ENCODE measurements at places on chromosomes 12 and 14. TPM values are rescaled to one million over a fixed set of nuclear protein-coding genes. Genes with fewer than 3 reads are reported as not detected.

- peak; percentile 58 for DNase-seq
These were observed 1.2 kb upstream of the TRIM9 start for GRCh38 chr14:51095854-51096823.

DNA sequence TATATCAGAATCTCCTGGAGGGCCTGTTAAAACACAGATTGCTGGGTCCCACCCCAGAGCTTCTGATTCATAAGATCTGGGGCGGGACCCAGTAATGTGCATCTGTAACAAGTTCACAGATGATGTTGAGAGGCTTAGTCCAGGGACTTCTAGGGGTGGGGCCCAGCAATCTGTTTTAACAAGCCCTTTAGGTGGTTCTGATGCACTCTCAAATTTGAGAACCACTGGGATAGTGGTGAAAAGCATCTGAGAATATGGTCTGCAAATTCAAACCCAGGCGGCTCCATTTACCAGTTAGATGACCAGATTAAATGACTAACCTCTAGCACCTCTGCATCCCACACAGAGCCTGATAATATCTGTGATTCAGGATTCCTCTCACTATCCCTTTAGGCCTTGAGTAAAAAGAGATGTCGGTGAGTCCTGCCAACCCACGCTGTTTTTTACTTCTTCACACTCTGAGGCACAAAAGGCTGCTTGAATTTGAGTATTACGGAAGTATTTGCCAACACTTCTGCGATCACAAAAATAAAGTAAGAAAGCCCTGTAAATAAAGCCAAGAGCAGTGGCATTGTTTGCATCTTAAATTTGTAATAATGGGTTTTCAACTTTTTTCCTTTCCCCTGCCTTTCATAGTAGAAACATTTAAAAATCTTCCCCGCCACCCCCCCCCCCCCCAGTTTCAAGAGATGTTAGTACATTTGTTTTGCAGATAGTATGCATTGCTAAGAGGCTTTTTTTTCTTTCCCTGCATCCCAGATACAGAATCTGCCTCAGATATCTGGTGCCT, 1.8 kb upstream of the FRS2 start:
- no peak for DNase-seq

Gene CACNA2D4
- total RNA-seq, result 0.93 TPM

Gene SYNE3
- 4.4 TPM for total RNA-seq

GRCh38 chr14:54782751-54783659, 119.6 kb downstream of the GCH1 start:
- DNase-seq, result no peak

- DNase-seq, result no peak
These were observed 149.4 kb downstream of the SLC38A4 start for GRCh38 chr12:46676396-46676795.

Gene CMTM5
- total RNA-seq, result not detected

Gene ADAM21
- 0.24 TPM for total RNA-seq

Gene HOTAIR
- not detected for total RNA-seq

DNA sequence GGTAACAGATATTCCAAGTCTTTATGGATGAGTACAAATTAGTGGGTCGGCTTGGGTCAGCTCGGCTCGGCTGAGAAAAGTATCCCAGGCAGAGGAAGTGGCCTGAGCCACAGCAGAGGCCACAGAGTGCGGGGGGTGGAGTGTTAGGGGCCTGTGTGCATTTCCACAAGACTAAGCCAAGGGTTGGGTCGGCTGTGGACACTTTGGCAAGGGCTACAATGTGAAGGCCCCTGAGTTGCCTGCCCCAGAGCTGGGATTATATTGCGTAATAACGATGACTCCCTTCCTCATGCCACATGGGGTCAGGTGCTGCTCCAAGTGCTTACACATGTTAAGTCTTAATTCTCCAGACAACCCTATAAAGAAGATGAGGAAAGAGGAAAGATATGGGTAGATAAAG, 11.4 kb downstream of the EVL start:
- peak; percentile 76 for DNase-seq

Gene SYCP3
- total RNA-seq, result 0.28 TPM

Gene CIDEB
- total RNA-seq, result 2.5 TPM

Gene KCNA5
- total RNA-seq, result 1.0 TPM

DNA sequence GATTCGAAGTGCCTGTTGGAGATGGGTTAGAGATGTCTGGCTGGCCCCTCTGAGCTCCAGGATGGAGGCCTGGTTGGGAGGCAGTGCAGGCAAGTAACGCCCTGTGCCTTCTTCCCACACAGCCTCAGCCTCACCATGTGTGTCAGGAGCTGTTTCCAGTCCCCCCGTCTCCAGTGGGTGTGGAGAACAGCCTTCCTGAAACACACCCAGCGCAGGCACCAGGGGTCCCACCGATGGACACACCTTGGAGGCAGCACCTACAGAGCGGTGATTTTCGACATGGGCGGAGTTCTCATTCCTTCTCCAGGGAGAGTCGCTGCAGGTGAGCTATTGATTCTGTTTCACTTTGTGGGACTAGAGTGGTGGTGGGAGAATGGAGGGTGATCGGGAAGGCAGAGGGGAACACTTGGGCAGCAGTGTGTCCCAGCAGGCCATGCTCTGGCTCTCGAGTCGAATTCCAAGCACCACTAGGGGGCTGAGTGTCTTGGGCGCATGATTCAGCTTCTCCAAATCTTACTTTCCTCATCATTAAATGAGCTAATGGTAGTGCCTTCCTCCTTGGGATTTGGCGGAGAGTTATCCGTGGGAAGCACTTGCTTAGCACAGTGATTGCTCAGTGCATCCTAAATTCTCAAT, 6.8 kb downstream of the ACAD10 start:
- DNase-seq, result no peak

- DNase-seq, result no peak
These were observed 50.5 kb upstream of the CCDC196 start for GRCh38 chr14:66435683-66436082.

Gene SPATS2
- 9.1 TPM for total RNA-seq

DNA sequence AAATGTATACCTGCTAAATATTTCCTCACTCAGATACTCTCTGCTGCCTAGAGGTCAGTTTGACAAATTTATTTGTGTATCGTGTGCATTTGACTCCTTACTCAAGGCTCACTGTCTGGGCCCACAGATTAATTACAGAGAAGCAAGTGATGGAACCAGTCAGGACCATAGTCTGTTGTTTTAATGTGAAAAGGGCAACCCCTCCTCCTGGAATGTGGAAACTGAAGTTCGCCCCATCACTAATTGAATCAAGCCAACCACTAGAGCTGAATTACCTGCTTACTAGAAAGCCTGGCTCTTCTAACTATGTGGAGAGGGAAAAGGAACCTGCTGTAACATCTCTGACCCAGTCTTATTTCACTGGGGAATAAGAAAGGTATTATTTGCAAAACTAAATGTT, 199.9 kb upstream of the KRR1 start:
- DNase-seq, result no peak

GRCh38 chr12:57047981-57048380, 1.9 kb downstream of the MYO1A start:
- DNase-seq, result no peak

- no peak for DNase-seq
These were observed 723 bp upstream of the LRP10 start for GRCh38 chr14:22870811-22871223.

Gene NKX2-1
- not detected for total RNA-seq

- no peak for DNase-seq
These were observed 191.3 kb upstream of the MYL2 start for GRCh38 chr12:111111681-111112080.

- DNase-seq, result no peak
These were observed 18.2 kb downstream of the ERP29 start for GRCh38 chr12:112031472-112031871.

GRCh38 chr12:116640281-116640680, 81.1 kb downstream of the MAP1LC3B2 start:
- no peak for DNase-seq

DNA sequence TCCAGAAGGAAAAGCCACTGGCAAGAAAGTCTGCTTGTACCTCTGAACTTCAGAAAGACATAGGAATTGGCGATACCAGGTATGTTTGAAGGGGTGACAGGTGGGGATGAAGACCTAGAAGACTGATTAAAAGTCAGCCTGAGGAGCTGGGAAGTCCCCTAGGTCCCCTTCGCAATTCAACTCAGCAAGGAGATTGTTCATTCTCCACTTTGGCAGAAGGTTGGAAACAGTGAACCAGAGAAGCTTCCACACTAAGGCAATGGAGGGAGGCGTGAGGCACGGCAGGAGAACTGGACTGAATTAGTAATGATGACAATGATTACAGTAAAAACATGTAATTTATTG, 240.3 kb upstream of the TMPO start:
- DNase-seq, result no peak

DNA sequence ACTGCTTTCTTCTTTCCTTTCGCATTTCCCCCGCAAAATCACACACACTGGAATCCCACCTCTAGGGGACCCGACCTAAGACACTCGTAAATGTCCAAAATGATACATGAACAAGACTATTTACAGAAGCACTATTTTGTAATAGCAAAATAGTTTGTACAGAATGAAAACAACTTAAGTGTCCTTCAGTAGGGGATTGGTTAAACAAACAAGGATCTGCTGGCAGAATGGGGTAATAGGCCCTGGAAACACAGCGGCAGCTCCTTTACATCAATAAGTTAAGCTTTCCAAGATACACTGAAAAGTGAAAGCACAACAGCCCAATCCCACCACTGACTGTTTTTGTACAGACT, 48.8 kb downstream of the LTBP2 start:
- DNase-seq, result peak; percentile 17

DNA sequence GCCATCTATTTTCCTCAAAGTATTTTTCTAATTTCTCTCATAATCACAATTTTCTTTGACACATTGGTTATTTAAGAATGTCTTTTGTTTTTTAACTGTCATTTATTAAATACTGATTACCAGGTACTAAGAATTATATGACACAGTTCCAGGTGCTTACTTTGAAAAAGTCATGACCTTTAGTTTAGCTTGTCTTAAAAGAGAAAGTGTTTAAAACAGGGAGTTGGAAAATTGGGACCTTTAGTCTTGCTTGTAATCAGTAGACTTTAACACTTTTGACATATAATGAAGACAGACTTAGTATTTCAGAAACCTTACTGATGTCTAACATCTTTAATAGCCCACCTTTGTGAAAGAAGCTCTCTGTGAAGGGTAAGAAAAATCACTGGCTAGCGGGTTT, 19.2 kb downstream of the CREBL2 start:
- no peak for DNase-seq

DNA sequence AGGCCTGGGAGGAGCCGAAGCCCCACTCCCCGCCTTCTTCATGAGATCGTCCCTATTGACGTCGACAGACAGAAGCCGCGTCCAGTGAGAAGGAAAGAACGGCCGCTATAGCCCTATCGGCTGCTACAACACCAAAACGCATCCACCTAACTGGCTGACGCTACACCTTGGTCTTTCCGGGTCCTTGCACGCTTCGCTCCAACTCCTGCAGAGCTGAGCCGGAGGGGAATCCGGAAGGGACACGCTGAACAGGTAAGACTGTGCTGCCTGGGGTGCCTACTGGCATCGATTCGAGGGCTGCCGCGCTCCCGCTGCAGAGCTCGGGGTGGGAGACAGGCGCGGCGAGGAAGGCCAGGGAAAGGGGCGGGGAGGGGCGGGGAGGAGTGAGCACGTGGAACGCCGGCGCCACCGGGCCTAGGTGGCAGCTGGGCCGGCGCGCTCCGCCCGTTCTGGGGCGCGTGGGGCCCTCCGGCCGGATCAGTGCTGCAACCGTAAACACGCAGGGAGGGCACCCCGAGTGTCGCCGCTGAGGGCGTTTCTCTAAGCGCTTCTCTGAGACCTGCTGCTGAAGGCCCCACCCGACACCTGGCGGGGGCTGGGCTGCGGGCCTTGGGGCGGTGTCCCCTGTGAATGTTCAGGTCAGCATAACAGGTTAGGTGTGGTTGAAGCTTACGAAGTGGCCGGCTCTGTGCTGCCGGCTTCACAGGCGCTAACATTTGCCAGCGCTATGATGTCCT, at the start of gene DCAF4:
Gene DCAF4, plus strand, starts transcription at position 173 of the 737 bp plus-strand sequence. CDS start 11,515 bp downstream, outside the sequence.
- peak; percentile 98 for DNase-seq

DNA sequence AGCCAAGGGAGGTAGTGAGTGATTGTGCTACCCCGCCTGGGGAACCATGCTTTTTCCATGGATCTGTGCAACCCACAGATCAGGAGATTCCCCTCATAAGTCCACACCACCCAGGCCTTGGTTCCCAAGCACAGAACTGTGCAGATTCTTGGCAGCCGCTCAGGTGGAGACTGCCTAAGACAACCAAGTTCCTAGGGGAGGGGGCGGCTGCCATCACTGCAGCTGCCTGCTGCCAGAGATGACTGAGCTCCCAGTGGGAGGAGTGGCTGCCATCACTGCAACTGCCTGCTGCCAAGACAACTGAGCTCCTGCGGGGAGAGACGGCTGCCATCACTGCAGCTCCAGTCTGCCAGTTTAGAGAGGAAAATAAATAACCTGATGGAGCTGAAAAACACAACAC, 138.3 kb upstream of the GARIN2 start:
- no peak for DNase-seq

Gene CDKL1
- 1.4 TPM for total RNA-seq

- no peak for DNase-seq
These were observed 32.2 kb downstream of the SH2B3 start for GRCh38 chr12:111437816-111438454.

Gene DNAJC22
- total RNA-seq, result 0.08 TPM

DNA sequence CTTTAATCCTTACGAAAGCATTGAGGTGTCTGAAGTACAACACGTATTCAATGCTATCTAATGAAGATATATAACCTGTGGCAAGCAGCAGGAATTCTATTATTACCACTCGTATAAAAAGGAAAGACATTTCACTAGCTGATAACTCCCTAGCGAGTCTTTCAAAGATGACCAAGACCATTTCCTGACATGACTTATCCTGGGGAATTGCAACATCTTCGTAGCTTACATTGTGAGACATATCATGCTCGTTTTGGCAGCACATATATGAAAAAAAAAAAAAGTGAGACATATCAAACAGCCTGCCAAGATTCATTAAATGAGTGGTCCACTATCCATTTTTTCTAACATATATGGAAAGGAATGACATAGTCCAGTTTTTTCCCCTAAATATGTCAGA, 337.0 kb downstream of the FSCB start:
- no peak for DNase-seq

DNA sequence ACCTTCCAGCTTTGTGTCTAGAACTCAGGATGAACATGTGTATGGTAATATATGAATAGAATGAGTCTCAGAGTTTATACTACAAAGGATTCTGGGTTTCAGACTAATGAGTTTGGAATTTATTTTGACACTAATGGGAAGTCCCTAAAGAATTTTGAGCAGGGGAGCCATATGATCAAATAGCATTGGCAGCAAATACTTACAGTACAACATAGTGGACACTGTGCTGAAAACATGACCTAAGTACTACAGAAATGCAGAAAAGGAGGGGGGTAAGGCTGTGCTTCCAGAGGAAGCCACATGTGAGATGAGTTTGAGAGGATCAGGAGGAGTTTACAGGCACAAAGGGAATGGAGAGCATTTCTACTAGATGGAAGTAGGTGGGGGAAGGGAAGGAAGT, 225.8 kb downstream of the C12orf42 start:
- DNase-seq, result no peak
